ENCODE measurements at places on chromosomes 5 and 9. TPM values are rescaled to one million over a fixed set of nuclear protein-coding genes. Genes with fewer than 3 reads are reported as not detected.

GRCh38 chr5:102561894-102562760, 63.3 kb upstream of the SLCO6A1 start:
- no peak for DNase-seq

- no peak for DNase-seq
Observed at GRCh38 chr5:131378721-131379541, 115.1 kb downstream of the CDC42SE2 start.

DNA sequence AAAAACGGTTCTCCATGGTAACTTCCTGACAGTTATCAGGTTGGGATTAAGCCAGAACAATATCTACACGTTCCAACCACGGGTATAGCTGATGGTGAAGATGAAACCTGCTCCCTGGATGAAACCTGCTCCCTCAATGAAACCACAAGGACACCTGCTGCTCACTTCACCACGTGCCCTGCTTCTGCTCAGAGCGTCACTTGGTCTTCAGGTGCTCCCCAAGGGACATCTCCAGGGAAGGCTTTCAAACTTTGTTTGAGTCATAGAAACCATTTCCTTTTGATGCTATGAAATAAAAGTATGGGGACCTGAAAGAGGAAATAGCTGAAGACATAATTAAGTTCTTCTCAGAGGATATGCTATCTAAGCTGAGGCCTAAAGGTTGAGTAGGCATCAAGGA, 242.4 kb downstream of the MED10 start:
- no peak for DNase-seq

GRCh38 chr5:83498585-83498984, 27.0 kb downstream of the VCAN start:
- no peak for DNase-seq

DNA sequence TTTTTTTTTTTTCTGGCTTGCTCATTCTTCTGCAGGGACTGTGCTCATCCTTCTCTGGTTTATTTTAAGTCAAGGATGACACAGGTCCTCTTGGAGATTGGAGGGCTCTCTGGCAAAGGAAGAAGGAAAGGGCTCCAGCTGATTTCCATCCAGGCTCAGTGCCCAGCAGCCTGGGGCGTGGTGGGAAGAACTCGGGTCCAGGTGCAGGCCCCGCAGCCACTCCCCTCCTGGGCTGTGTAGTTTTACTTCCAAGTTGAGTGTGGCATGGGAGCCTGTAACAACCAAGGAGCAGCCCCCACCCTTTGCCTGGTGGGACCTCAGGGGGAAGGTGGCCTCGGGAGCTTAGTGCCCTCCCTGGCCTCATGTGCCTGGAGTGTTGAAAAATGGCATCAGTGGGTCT, 58.9 kb downstream of the ANKRD33B start:
- no peak for DNase-seq

DNA sequence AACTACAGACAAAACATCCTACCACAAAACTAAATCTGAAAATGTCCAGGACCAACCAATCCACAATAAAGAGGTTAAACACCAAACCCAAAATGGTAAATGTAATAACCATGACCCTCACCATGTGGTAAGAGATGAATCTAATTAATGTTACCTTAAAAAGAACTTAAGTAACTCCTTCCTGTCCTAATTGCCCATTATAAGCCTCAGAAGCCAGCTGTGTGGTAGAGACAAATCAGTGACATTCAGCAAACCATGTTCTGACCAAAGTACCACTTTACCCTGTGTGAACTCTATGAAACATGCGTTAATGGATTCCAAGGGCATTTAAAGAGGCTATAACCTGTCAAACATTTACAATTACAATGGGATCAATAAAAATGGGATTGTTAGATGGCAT, 25.0 kb downstream of the LPAR1 start:
- DNase-seq: no peak

- no peak for DNase-seq
Observed at GRCh38 chr5:167969998-167970397, 321.4 kb upstream of the WWC1 start.

DNA sequence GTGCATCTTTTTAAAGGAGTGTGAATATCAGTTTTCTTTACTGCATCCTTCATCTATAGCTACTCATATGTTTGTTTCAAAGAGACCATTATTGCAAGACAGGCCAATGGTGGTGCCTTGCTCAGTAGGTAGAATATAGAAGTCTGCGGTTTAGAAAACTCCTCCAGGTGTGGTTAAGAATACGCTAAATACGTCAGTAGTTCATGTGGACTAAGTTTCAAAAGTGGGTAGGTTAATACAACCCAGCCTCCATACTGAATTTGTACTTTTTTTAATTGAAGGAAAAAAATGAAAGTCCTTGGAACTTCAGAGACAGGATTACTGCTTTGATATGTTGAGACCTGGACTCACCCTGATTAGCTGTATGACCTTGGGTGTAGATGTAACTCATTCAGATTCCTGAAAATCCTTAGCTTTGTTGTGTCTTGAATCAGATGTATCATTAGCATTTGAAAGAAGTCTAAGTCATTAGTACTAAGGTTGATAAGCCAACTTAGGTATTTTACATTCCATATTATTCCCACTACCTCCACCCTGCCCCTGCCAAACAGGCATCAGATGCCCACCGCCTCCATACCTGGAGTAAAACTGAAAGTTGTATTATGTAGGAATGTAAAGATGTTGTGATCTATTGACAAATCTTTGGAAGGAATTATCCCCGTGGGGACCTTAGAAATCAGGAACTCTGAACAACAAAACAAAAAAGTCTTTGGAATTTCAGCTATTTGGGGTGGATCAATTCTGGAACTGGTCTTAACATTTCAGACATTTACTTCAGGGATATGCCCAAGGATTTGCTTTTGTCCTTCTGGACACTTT, 6.1 kb downstream of the BASP1 start:
- no peak for DNase-seq

- no peak for DNase-seq
Observed at GRCh38 chr9:93681269-93682154, 105.1 kb downstream of the PHF2 start.

GRCh38 chr5:178535299-178536175, 54.7 kb downstream of the COL23A1 start:
- no peak for DNase-seq

DNA sequence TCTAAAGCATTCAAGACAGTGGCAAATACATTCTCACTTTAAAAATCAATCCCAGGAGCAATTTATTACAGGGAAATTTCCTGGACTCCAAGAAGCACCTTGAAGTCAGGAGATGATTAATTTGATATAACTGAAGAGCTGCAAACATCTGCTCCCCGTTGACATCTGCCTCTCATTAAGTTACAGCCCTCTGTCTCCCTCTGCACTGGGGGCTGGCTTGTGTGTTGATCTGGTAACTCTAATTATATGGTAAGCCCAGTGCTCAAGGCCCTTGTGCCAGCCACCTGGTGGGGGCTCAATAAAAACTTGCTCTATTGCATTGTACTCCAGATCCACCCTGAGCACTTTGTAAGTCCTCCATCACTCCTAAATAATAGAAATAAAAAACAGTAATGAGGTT, 131.1 kb upstream of the ZNF462 start:
- DNase-seq: no peak

DNA sequence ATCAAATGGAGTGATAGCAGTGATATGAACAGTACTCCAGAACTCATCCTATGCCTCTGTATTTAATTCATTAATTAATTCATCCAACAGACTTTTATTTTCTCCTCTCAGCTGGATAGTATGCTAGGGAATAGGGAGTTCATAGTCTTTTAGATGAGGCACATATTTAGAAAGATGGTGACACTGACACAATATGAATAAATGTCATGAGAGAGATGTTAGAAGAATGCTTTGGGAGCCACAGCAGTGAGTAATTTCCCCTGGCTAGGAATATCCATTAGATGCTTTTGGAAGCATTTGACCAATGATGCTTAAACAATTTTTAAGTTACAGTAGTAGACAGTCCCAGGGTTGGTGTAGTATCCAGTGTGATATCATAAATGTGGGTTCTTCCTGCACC, 428.7 kb upstream of the SGCD start:
- DNase-seq: no peak

DNA sequence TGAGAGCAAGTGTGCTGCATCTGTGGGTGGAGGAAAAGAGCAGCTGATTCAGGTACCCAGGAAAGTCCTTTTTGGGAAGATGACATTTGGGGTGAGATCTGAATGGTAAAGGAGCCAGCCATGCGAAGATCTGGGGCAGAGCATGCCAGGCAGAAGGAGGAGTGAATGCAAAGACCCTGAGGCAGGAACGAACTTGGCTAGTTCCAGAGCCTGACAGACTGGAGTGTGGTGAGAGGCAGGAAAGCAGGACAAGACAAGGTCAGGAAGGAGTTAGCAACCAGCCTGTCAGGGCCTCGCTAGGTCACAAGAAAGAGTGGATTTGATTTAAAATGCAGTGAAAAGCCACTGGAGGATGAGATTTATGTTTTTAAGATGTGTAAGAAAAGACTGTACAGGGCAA, 28.2 kb downstream of the RGS7BP start:
- no peak for DNase-seq

GRCh38 chr5:149667084-149667828, 62.9 kb upstream of the PPARGC1B start:
- no peak for DNase-seq

- DNase-seq: no peak
Observed at GRCh38 chr5:32572778-32573480, 12.4 kb upstream of the SUB1 start.

- DNase-seq: no peak
Observed at GRCh38 chr9:125771037-125771436, 23.9 kb downstream of the PBX3 start.

GRCh38 chr9:110814159-110814558, 145.6 kb downstream of the MUSK start:
- DNase-seq: no peak

DNA sequence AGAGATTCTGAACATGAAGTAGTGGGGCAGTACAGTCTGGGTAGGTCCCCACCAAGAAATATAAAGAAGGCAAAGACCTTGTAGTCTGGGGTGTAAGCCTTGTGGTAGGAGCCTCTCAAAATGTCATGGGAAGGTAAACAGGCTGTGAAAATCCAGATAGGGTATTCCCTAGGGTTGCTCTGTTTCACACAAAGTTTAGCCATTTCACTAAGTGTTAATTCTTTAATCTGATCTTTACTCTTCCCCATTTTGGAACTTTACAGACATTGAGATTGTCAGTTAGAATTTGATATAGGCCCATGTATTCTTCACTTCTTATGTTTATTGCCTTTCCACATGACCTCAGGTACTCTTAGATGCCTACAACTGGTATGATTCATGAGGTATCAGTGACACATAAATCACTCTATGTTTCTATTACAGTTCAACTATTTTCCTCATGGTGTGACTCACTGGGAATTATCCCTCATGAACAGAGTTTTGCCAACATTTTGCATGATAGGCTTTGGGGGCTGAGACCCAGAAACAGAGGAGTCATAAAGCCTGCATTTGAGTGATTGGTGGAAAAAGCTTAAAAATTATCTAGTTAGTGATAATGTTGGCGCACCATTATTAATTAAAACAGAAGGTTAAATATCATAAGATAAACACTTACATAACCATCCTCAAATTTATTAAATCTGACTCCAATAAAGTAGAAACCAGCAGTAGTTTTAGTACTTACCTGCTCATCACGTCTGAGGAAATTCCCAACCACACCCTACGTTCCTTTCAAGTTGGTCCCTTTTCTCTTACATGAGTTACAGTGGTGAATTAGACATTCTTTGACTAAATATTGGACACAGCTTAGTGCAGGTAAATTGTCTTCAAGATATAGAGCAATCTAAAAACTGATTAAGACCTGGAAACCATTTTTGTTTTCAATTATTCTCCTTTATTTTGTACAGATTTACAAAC, 399.8 kb upstream of the MEF2C start:
- DNase-seq: peak; percentile 21

DNA sequence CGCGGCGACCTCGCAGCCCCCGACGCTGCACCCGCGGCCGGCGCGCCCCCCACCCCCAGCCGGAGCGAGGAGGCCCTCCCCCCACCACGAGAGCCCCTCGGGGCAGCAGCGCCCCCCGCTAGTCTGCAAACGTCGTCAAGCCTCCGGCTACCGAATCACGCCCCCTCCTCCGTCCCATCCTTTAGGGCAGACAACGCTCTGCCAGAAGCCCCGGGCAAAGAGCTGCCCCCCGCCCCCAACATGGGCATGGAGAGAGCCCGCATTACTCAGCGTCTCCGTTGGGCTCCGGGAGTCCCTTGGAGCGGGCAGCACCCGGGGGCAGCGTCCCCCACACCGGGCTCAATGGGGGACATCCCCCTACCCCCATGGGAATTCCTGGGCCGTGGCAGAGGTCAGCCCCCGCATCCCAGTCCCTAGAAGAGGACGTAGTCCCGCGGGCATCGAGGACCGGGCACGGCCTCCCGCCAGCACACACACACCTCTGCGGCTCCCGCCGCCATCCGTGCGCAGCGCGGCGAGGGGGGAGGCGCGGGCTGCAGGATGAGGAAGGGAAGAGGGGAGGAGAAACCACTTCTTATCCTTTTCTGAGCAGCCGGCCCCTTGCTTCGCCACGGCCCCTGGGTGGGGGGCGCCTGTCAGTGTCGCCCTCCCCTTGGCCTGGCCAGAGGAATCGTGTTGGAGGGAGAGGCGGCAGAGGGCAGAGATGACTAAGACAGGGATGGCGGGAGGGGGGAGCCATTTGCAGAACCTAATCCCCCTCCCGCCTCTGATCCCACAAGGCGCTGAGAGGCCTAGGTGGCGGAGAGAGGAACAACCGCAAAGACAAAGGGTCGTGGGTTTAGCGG, 750 bp downstream of the DNM1 start:
- DNase-seq: no peak

- peak; percentile 82 for DNase-seq
Observed at GRCh38 chr9:32426278-32426939, 42.0 kb downstream of the ACO1 start.

GRCh38 chr5:113164021-113164420, 187.4 kb downstream of the DCP2 start:
- no peak for DNase-seq

The SH3PXD2B gene
- total RNA-seq: 62.4 TPM

The PCDHB9 gene
- 0.71 TPM for total RNA-seq

The FCN2 gene
- not detected for total RNA-seq

The SLCO6A1 gene
- total RNA-seq: not detected

The DCP2 gene
- total RNA-seq: 33.4 TPM

The PCDHA1 gene
- total RNA-seq: not detected

The BTNL8 gene
- not detected for total RNA-seq

The LHX6 gene
- 0.07 TPM for total RNA-seq

The IL31RA gene
- not detected for total RNA-seq

The TAF11L5 gene
- total RNA-seq: not detected

The C9orf50 gene
- not detected for total RNA-seq

The GGTA1 gene
- total RNA-seq: not detected

The PPIC gene
- 26.8 TPM for total RNA-seq

The MEIKIN gene
- total RNA-seq: not detected

The STC2 gene
- 219 TPM for total RNA-seq

The NFIB gene
- 3.3 TPM for total RNA-seq
